ENCODE measurements at places on chromosomes 4 and X.

DNA sequence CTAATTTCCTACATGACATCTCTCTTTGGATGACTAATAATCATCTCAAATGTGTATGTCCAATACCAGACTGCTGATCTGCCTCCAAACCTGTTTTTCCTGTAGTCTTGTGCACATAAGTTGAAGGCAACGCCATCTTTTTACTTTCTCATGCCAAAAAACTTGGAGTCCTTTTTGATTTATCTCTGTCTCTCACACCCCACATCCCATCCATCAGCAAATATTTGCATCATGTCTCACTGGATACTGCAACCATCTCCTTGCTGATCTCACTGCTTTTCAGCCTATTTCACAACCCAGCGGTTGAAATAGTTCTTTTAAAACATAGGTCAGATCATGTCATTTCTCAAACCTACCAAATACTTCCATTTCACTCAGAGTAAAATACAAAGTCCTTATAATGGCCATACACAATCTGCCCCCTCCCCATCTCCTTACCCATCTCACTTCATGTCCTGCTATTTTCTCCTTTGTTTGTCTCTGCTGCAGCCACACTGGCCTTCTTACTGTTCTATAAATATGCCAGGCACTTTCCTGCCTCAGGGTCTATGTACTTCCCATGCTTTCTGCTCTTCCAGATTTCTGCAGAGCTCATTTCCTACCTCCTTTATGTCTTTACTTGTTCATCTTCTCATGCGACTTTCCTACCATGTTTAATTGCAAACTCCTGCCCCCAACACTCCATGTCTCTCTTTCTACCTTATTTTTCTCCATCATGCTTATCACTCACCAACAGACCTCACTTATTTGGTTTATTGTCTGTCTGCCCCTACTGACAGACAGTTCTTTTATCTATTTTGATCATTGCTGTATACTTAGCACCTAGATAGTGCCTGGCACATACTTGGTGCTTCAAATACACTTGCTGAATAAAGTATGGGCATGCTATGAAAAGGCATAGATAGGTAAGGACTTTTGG lies 98.8 kb downstream of the ANXA3 start:
- no peak for DNase-seq

- no peak for DNase-seq
These were observed 60.7 kb downstream of the ABCG2 start for GRCh38 chr4:88097781-88098180.

- no peak for DNase-seq
These were observed at the start of gene SLC25A6 for GRCh38 chrX:1391707-1392375. Gene SLC25A6 (minus strand): TSS chrX:1392113. CDS start chrX:1392009, 104 bp downstream.

DNA sequence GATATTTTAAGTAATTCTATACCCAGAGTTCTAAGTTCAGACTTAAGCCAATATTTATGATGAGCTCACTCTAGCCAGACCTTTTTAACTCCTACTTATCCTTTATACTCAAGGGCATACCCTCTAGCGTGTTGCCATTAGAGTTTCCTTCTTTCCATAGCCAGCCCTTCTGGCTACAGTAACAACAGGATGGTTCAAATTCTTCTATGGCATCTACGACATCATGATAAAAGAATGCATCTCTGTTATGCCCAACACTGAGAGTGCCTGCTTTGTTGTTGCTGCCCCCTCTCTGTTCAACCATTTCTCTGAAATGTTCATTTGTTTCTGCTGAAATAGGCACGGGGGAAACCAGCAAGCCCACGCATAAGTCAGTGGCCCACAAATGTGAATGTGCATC lies 104.5 kb downstream of the UBE2NL start:
- no peak for DNase-seq

DNA sequence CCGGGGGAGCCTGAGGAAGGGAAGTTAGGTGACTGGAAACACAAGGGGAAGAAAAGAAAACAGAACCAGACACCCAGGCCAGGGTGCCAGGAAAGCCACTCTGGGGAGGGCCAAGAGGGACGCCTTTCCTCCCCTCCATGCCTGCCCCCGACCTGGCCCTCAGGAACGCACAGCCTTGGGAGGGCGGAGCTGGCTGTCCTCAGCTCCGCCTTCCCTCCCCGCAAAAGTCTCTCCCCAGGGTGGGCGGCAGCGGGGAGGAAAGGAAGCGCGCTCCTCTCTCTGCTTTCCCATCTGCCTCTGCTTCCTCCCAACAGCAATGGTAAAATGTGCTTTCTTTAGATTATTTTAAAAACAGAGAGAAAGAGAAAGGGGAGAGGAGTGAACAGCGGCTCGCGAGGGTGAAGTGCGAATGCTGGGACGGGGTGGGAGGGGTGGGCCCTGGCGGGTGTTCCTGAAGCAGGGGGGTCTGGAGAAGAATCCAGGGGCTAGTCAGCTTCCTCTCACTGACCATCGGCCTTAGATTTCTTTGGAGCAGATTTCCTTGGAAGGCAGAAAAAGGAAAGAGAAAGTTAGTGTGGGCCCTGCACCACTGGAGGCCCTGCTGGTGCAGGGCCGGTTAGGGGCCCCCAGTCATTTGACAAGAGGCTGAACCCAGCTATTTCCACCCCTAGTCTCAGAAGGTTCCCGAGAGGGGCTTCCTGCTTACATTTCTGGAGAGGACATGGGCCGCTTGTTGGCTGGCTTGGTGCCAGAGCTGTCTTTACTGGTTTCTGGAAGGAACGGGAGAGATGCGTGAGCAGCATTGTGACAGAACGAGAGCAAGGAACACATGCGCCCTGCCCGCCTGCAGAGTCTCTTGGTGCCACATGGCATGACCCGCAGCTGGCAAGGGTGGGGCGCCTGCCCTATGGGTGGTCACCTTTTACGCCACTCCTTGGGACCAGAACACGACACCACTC lies 4.7 kb upstream of the RENBP start:
- DNase-seq, result no peak

DNA sequence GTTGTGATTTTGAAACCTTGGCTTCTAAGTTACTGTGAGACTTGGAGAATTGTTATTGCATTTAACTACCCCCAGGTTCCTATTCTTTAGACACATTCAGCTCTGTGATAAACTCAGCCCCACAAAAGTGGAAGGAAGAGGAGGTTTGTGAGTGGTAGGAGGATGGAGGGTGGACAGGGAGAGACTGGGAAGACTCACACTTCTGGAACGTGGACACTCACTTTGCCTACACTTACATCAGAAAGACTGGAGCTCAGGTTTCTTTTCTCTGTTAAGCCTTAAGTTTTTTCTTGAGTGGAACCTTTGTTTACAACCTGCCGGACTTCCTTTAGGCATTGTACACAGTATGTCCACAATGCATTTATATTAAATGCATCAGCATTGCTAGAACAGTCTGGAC lies 99.0 kb downstream of the AREG start:
- DNase-seq, result no peak

DNA sequence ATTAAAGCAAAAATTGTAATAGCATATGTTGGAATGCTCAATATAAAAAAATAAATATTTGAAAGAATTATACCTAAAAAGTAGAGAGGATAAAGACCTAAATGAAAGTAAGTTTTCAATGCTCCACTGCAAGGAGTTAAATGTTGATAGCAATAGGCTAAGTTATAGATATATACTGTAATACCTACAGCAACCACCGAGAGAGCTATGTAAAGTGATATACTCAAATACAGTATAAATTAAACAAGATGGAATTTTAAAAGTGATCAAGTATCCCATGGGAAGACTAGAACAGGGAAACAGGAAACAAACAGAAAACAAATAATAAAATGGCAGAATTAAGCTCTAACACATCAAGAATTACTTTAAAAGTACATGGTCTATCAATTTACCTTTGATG lies 73.9 kb downstream of the CASP3 start:
- DNase-seq, result no peak

DNA sequence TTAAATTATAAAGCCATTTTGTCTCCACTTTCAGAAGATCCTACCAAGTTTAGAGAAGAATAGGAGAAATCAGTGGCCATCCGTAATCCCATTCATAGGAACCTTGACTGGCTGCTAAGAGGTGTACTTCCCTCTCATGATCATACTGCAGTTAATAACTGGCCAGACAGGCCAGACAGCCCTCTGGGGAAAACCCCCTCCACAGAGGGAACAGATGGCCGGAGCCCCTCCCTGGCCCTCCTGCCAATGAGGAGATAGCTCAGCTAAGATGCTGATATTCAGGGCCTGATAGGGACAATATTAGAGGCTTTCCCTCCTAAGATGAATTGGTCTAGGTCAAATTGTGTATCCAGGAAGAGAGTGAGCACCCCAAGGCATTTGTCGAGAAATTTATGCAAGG lies 200.0 kb upstream of the MAOA start:
- DNase-seq, result no peak

GRCh38 chrX:50068285-50068563 lies 132.6 kb downstream of the AKAP4 start:
- DNase-seq, result no peak

DNA sequence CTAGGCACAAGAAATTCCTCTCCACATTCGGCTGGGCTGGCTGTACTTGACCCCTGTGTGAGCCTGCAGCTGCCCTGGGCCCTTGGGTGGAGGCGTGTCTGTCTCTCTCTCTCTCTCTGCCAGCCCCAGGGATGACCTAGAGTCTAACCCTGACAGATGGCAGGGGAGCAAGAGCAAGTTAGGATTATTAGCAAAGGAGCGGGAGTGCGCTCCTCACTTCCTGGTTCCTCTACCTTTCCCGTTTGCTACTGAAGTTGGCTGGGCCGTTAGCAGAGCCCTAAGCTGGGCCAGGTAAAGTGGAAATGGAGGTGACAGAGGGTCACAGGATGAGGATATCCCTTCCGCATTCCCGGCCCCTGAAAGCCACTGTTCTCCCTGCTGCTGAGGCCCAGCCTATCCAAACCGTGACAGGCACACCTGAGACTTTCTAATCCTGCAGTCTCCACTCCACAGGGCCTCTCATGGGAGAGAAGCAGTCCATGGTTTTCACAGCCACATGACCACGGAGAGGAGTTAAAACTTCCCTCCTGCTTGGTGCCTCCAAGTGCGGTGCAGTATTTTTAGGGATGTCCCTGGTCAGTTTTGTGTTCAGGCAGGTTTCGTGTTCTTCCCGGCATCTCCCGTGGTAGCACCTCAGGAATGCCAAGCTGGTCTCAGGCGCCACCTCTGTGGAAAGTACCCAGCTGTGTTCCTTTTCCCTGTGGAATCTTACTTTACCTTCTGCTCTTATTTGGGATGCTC lies 79.3 kb downstream of the CLDN22 start:
- DNase-seq, result no peak

DNA sequence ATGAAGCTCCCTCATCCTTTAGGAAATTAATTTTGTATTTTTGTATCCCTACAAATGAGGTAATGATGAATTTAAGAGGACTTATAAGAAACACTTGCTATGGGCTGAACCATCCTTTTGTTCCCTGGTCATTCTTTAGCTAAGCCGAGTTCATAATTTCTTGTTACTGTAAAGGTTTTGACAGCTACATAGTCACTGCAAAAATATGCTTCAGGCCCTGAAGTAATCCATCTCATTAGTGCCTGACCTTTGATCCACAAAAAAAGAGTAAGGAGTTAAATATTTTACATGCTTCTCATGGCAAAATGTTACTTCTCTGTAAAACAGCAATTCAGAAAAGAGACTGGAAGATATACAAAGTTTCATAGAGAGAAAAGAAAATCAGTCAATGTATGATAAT lies 290.6 kb upstream of the SLIT2 start:
- no peak for DNase-seq

- DNase-seq, result no peak
These were observed 233.8 kb downstream of the ENOX2 start for GRCh38 chrX:130669233-130669632.
